Left ventricle myocardium superior (tissue), 1 donor: ENCODE measurements at places on chromosomes 6 and 20. TPM values are rescaled to one million over a fixed set of nuclear protein-coding genes. Genes with fewer than 3 reads are reported as not detected.
A peak's percentile ranks its signal among the peaks of the same experiment; 100 is the strongest.

GRCh38 chr6:2958331-2958711 lies 13.0 kb downstream of the SERPINB6 start:
- peak; percentile 53 for DNase-seq

DNA sequence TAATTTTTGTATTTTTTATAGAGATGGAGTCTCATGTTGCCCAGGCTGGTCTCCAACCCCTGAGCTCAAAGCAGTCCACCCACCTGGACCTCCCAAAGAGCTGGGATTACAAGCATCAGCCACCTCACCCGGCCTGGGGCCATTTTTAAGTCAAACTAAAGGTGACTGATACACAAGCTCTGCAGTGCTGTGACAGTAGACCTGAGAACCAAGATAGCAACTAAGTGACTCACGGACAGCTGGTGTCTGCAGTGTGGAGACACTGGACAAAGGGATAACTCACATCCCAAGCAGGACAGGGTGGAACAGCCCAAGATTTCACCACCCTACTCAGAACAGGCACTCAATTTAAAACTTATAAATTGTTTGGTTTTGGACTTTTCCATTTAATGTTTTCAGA lies 402.5 kb downstream of the CD83 start:
- no peak for DNase-seq

GRCh38 chr20:25859649-25860530 lies 163.2 kb upstream of the ZNF337 start:
- DNase-seq = peak; percentile 89

DNA sequence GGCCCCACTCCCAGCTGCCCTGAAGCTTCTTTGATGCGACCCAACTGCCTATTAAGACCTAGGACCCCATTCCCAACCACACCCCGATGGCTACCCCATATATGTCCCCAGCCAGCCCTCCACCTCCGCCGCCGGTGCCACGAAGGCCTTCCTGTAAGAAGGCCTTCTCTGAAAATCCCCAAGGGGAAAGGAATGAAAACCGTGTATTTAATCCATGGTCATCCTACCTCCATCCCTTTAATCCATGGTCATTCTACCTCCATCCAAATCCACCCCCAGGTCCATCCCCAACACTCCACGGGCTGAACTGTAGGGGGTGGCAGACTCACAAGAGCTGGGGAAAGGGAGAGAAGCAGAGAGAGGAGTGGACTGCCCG lies 545 bp upstream of the VSX1 start:
- no peak for DNase-seq

DNA sequence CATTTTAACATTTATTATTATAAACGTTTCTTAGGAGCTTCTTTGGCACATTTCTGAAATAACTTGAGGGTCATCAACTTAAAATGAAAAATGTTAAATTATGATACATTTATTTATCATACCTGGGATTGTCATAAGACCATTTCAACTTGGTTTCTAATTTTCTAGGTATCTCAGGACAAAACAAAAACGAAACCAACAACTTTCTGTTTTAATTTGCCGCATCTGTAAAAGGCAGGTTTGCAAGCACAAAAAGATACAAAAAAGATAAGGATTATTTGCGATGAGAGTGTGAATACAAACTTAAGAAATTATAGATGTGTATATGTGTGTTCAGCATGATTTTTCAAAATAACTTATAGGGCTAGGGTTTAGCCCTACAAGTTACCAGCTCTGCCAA lies 395.0 kb upstream of the RUNX2 start:
- DNase-seq = no peak

DNA sequence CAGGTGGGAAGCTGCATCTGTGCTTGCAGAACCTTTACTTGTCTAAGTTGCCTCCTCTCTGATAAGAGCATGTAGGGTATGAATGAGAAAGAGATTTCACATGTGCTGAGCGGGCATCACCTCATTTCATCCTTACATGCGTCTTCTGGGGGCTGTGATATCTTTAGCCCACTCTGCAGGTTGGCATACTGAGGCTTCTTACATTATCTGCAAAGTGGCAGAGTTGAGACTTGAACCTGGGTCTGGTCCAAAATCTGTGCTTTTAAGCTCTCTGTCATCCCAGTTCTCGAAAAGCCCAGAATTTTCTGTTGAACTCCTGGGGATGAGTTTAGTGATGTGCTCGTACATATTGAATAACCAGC lies 2.0 kb upstream of the SRC start:
- no peak for DNase-seq

- DNase-seq = no peak
Measured at GRCh38 chr6:163668061-163668426, 253.5 kb downstream of the QKI start.

DNA sequence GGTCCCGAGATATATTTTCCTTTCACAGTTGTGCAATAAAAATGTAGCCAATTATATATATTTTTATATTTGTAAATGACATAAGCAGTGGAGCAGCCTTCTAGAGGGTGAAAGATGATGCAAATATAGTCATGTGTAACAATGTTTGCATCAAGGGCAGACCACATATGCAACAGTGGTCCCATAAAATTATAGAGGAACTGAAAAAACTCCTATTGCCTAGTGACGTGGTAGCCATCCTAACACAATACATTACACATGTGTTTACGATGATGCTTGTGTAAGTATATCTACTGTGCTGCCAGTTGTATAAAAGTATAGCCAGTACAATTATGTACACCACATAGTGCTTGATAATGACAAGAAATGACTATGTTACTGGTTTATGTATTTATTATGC lies 162.8 kb downstream of the ZFAND3 start:
- no peak for DNase-seq

GRCh38 chr6:47134476-47135189 lies 92.5 kb upstream of the ADGRF1 start:
- DNase-seq = no peak

DNA sequence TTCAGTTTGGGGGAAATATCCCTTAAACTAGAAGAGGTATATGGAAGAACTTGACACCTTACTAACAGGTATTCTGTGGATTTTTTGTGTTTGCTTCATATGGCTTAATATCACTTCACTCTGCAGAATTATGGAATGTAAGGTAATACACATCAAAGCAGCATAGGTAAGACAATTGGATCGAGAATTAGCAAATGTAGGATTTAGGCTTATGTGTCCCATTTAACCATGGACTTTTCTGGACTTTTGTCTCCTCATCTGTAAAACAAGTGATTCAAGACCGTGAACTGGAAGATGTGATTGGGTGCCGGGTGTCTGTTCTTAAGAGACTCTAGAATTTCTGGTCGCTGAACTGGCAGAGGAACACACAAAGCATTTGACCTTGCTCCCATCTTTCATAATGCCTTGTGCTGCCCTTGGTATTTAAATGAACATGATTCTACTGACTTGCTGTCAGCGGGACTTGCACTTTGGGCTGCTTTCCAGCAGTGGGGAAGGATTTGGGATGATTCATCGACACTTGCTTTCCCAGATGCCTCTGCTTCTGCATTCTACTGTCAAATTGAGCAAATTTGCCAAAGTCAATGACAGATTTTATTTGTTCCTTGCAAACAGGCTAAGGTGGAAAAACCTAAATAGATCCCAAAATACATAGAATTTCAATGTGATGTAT lies 199.8 kb downstream of the PLCB1 start:
- peak; percentile 28 for DNase-seq

SLC24A3 gene
- total RNA-seq = 0.62 TPM

LPA gene
- total RNA-seq = not detected

DEFB132 gene
- total RNA-seq = not detected

BPI gene
- not detected for total RNA-seq
